ENCODE measurements at places on chromosomes 5 and 9.

- DNase-seq = no peak
Observed at GRCh38 chr5:171435908-171436307, 16.5 kb downstream of the FGF18 start.

DNA sequence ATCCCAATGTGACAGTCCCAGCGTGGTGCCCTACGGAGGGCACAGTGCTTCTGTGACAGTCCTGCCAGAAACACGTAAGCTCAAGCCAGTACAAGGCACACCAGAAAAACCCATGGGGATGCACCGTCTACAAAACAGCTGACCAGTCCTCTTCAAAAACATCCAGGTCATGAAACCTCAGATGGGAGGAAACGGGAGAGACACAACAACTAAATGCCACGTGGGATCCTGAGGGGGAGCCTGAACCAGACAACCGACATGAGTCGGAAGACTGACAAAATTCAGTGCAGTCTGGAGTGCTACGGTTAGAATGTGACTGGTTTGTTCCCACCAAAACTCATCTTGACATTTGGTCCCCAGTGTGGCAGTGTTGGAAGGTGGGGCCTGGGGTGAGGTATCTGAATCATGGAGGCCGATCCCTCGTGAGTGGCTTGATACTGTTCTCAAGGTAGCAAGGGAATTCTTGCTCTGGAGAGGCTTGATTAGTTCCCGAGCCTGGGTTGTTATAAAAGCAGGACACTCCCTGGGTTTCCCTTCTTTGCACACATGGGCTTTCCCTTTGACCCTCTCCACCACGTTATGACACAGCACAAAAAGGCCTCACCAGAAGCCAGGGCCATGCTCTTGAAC, 55.4 kb downstream of the ADAMTS2 start:
- no peak for DNase-seq

DNA sequence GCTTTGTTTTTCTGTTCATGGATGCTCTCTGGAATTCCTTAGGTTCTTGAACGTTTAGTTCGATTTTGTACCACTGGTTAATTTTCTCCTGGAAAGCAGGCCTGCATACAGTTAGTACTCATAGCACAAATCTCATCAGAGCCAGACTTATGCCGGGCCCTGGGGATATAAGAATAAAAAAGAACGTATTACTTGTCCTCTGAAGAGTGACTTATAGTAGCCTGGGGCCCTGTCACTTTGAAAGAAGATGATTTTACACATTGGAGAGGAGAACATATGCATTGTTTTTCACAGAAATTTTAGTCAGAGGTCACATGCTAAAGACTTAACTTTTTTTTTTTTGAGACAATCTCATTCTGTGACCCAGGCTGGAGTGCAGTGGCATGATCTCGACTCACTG, 50.3 kb downstream of the ZNF462 start:
- no peak for DNase-seq

GRCh38 chr9:132582786-132583583, 579 bp downstream of the BARHL1 start:
- no peak for DNase-seq

GRCh38 chr5:167754501-167755021, 536.9 kb upstream of the WWC1 start:
- no peak for DNase-seq

GRCh38 chr5:14142202-14142826, 828 bp upstream of the TRIO start:
- DNase-seq = no peak

DNA sequence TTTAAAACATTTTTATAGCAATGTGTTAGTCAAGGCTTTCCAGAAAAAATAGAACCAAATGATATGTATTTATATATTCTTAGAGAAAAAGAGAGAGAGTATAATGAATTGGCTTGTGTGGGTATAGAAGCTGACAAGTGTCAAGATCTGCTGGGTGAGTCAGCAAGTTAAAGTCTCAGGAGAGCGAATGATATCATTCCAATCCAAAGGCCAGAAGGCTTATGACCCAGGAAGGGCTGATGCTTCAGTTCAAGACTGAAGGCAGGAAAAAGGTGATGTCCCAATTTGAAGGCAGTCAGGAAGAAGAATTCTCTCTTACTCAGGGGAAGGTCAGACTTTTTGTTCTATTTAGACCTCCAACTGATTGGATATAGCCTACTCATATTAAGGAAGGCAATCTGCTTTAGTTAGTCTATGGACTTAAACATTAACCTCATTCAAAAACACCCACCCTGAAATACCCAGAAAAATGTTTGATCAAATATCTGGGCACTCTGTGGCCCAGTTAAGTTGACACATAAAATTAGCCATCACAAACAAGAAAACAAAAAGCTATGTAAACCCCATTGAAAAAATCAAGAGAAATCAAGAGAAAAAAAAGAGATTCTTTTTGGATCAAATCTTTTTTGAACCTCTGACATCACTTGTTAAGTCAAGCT, 189.6 kb downstream of the PIK3R1 start:
- DNase-seq = no peak

DNA sequence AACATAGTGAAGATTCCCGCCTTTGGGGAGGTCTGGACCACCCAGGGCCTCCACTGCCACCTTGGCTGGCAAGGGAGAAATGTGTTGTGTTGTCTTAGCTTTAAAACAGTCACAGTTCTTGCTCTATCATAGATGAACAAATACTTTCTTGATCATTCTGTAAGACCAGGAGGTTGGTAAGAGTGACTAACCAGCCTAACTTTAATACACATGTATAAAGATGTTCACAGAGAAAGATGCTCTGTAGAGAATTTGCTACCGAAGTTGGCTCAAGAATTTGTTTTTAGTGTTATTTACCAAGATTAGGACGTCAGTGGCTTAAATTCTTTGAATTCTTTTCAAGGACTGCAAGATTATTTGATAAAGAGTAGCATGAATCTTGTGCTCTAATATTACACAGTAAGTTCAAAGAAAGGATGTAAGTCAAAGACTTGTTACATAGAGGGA, 28.4 kb downstream of the GLRX start:
- DNase-seq = no peak

DNA sequence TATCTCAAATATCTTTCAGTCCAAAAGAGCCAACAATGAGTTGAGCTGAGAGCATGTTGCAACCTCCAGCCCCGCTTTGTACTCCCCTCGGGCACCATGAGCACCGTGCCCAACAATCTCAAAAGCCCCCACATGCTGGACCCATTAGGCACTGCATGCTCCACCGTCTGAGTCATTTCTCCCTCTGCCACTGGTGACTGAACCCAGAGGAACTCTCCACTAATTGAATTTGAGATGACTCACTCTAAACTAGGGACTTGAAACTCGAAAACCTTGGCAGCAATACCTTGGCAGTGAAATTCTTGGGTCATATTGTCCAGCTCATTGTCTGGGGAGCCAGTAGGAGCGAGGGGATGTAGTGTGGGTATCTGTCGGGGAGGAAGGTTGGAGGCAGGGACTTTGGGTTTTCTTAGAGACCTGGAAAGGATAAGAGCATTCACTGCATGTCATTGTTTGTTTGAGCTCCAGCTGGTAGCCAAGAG, 49.9 kb upstream of the SLIT3 start:
- no peak for DNase-seq

- DNase-seq = no peak
Observed at GRCh38 chr5:112878760-112879159, 17.7 kb downstream of the SRP19 start.

DNA sequence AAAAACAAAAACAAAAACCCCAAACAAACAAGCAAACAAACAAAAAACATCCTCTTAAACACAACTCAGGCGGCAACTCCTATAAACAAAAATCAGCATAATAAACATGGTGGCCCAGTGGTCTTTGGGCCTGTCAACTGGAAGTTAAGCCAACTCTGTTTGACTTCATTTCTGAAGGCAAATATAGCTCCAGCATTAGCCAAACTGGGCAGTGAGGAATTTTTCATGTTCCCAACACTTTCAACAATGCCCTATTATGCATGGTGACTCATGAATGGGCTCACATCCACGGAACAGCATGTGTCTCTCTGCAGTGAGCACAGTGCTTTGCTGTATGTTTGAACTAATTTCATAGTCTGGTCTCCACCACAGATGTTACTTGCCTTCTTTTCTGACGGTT, 143.9 kb upstream of the STC2 start:
- peak; percentile 81 for DNase-seq

DNA sequence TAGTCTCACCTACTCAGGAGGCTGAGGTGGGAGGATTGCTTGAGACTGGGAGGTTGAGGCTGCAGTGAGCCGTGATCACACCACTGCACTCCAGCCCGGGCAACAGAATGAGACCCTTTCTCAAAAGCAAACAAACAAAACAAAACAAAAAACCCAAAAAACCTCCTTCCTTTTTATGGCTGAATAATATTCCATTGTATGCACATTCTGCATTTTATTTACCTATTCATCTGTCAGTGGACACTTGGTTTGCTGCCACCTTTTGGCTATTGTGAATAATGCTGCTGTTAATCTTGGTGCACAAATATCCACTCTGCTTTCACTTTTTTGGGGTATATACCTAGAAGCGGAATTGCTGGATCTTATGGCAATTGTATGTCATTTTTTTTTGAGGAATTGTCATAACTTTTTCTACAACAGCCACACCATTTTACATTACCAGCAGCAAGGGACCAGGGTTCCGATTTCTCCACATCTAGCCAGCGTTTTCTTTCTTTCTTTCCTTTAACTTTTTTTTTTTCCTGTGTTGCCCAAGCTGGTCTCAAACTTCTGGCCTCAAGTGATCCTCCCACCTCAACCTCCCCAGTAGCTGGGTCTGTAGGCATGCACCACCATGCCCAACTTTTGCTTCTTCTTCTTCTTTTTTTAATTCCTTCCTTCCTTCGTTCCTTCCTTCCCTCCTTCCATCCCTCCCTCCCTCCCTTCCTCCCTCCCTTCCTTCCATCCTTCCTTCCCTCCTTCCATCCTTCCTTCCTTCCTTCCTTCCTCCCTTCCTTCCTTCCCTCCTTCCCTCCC, 30.6 kb downstream of the NKX2-5 start:
- DNase-seq = no peak

- DNase-seq = no peak
Observed at GRCh38 chr9:134811673-134812342, 68.8 kb upstream of the FCN2 start.

- no peak for DNase-seq
Observed at GRCh38 chr9:76681556-76681955, 82.7 kb upstream of the PCA3 start.

DNA sequence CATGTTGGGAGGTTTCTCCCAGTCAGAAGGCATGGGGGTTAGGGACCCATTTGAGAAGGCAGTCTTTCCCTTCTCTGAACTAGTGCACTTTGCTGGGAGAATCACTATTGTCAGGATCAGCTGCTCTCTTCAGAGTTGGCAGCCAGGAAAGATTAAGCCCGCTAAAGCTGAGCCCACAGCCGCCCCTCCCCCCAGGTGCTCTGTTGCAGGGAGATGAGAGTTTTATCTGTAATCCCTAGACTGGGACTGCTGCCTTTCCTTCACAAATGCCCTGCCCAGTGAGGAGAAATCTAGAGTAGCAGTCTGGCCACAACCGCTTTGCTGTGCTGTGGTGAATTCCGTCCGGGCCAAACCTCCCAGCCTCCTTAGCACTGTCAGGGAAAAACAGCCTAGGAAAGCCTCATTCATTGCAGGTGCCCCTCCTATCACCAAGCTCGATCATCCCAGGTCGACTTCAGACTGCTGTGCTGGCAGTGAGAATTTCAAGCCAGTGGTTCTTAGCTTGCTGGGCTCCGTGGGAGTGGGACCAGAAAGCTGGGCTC, 69.8 kb downstream of the CNTLN start:
- no peak for DNase-seq

- DNase-seq = no peak
Observed at GRCh38 chr5:83149671-83150070, 72.3 kb downstream of the XRCC4 start.

- DNase-seq = no peak
Observed at GRCh38 chr9:132391449-132391848, 15.2 kb downstream of the TTF1 start.

GRCh38 chr9:4081956-4082355, 217.9 kb downstream of the GLIS3 start:
- DNase-seq = no peak

DNA sequence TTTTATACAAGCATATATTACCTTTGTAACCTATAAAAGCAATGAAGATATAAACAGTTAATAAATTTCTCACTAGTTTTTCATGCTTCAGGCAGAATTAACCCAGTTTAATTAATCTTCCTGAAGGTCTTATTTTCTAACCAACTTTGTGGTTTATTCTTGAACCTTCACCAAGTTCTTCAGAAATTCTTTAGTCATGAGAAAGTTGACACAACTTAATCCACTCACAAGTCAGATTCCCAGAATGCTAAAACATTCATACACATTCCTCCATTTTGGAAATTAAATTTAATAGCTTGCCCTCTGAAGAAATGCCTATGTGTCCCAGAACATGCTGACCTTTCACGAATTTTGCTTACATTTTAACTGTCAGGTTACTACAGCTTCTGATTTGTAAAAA, 105.4 kb upstream of the PAM start:
- DNase-seq = no peak

- peak; percentile 6 for DNase-seq
Observed at GRCh38 chr5:79025054-79025472, 40.0 kb upstream of the ARSB start.

DNA sequence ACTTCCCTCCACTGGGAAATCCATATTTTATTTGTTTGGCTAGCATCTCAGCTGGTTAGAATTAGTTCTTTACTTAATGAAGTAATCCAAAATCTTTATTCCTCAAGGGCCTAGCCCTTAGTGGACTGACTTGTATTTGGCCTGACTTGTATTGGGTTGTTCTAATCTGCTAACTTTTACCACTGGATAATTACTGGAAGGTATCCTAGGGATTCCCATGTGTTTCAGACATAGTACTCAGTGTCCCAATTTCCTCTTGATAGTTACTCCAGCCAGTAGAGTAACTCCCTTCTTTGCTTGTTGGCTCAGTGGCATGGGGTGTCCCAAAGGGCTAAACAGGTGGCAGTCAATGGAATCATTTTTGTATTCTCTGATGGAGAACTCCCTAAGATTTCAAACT, 156.0 kb downstream of the DCP2 start:
- DNase-seq = peak; percentile 20

GRCh38 chr9:91086657-91087461, 274.9 kb downstream of the AUH start:
- no peak for DNase-seq

GRCh38 chr5:167229751-167230150, 1061.7 kb upstream of the WWC1 start:
- no peak for DNase-seq

All from gastrocnemius medialis (tissue), 4 donors.